ENCODE measurements at places on chromosomes 5 and 9.

- DNase-seq: no peak
These were observed 52.3 kb downstream of the STK32A start for GRCh38 chr5:147287110-147287509.

GRCh38 chr5:58016358-58016757 lies 443.5 kb downstream of the PLK2 start:
- DNase-seq: no peak

- no peak for DNase-seq
These were observed 188.9 kb upstream of the RPS23 start for GRCh38 chr5:82466986-82467561.

- DNase-seq: no peak
These were observed 62.8 kb downstream of the ERBIN start for GRCh38 chr5:65989158-65989557.

DNA sequence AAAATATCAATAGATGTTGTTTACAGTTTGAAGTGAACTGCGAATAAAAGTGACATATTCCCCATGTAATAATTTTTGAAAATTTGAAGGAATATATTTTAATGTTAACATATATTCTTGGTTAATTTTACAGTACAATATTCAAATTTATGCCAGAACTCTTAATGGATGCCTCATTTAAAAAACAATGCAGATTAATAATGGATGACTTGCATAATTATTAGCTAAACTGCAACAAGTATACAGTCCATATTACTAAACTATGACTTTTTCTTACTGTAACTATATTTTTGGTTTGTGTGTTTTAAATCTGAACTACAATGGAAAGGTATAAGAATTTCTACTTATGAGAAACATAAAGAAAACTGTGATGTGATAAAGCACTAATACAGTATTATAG lies 1390.1 kb downstream of the PTPRD start:
- DNase-seq: no peak

GRCh38 chr9:108904161-108904560 lies 29.8 kb downstream of the ELP1 start:
- DNase-seq: no peak

- DNase-seq: no peak
These were observed 192.1 kb upstream of the TRIM32 start for GRCh38 chr9:116494815-116495634.

- DNase-seq: no peak
These were observed 96.9 kb upstream of the KLF4 start for GRCh38 chr9:107586493-107586892.

DNA sequence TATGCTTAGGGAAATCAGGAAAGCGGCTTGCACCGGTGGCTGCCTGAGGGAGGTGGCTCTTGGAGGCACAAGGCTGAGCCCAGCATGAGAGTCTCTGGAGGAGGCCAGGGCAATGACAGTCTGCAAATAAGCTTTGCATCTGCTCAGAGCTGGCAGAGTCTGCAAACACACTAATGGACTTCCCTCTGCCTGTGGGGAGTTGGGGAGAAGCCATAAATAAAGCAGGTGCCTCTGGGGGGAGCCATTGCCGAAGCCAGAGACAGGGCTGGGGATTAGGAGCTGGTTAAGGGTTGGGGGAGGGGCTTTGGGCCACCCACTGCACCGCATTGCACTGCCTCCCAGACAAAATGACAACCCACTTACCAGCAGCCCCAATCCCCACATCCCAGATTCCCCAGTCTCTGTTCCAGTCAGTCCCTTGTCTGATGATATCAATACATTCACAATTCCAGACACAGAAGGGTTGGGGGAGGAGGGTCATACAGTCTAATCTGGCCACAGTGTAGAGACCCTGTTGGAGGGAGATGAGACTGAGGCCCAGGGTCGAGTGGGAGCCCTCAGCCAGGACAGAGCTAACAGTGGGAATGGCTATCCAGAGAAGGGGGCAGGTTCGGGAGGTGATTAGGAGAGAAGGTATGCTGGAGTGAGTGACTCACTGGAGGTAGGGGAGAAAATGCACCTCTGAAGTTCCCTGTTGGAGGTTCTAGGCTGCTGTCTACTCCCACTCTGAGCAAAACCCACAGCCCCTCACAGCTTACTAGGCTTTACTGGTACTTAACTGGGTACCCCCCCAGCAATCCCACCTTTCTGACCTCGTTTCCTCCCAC lies 53.7 kb downstream of the PAX5 start:
- DNase-seq: no peak

- DNase-seq: no peak
These were observed 36.1 kb upstream of the COL5A1 start for GRCh38 chr9:134605351-134605965.

DNA sequence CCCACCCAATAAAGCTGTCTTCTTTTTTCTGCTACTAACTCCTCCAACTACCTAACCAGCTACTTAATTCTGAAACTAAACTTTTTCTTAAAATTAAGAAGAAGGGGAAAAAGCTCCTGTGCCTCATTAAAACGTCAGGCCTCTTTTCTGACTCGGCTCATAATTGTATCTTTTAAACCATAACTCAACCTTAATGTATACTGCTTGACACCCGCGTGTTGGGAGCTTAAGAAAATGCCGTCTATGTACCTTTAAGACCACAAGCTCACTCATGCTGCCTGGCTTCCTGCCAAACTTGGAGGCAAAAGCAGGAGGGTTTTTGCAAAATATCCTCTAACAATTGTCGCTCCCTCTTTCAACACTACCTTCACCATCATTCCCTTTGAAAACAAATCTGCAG lies 5.0 kb downstream of the EBF1 start:
- no peak for DNase-seq

DNA sequence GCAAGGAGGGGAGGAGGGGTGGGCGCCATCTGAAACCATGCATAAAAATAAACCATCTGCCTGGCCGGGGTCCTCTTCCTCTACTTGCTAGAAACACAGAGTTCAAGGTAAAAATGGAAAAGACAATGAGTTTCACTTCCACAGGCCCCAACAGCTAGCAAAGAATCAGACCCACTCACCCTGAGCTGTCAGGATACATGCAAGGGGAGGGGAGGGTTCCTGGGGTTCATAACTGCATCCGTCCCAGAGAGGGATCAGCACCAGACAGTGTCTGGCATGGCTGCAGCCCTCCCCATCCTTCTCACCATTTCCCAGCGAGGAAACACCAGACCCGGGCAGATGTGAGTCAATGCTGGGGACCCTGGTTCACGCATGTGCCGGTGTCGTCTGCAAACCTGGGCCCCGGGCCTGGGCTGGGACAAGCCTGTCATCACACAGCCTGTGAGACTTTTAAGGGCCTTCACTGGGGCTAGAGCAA lies 55.4 kb downstream of the SEMA4D start:
- DNase-seq: no peak

GRCh38 chr9:91900797-91901177 lies 49.2 kb downstream of the ROR2 start:
- no peak for DNase-seq

GRCh38 chr5:64838376-64838775 lies 69.6 kb downstream of the CWC27 start:
- DNase-seq: no peak

GRCh38 chr5:30832519-30832918 lies 361.0 kb upstream of the CDH6 start:
- peak; percentile 9 for DNase-seq

DNA sequence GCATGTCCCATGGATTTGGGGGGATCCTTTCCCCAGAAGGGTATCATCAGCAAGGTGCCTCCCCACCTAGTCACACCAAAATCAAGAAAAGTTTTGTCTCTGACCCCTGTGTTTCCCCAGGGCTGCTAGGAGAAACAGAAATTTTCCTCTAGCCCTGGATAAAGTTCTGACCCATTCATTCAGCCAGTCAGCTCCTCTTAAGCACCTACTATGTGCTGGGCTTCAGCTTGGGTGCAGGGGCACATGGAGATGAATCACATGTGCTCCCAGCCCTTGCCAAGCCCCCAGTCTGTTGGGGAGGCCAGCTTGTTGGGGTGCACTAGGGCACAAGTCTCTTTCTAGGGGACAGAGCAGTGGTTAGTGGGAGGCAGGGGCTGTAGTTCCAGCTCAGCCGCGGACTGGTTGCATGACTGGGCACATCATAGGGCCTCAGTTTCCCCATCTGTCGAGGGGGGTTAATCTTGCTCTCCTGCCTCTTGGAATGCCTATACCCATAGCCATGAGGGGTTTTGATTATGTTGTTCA lies 3.9 kb downstream of the DAB2IP start:
- no peak for DNase-seq

- DNase-seq: peak; percentile 80
These were observed 172.1 kb upstream of the GAS1 start for GRCh38 chr9:87119328-87119881.

DNA sequence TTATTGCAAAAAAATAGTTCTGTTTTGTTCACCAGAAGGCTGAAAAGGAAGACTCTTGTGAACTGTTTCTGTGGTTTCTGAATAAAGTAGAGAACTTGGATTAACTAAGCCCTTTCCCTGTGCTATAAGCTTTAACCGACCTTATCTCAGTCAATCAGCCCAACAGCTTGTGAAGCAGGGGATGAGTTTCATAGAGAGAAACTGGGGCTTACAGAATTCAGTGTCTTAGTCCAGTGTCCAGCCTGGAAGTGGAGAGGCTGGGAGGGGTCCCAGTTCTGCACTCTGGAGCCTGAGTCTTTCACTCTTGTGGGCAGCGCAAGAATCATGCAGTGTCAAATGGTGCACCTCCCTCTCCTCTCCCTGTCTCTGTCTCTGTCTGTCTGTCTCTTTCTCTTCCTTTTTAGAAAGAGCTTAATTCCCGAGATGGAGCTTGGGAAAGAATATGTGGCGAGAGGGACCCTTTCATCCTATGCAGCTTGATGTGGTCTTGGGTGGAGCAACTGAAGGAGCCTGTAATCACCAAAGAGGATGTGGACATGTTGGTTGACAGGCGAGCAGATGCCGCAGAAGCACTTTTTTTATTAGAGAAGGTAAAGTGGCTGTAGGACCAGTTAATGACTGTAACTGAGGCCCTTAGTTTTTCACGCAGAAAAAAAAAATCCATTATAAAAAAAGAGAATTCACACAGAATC lies 17.0 kb downstream of the PTPDC1 start:
- no peak for DNase-seq

- no peak for DNase-seq
These were observed 51.2 kb downstream of the RALGPS1 start for GRCh38 chr9:126965541-126966428.

DNA sequence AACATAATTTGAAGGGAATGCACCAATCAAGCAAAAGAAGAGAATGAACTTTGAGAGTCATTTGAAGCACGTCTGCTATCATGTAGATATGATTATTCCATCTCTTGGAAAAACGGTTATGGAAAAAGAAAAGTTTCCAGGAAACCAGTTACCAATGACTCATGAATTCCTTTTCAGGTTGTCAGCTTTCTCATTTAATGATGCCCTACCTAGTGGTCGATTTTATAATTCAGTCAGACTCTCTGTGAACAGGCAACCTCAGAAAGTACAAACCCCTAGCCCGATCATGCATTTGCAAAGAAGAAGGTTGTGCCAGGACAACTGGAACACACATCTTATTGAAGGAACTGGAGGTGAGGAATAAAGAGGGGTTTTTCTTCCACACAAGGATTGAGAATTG lies 355.1 kb upstream of the GRIA1 start:
- no peak for DNase-seq

GRCh38 chr5:68396722-68397121 lies 181.2 kb downstream of the PIK3R1 start:
- DNase-seq: no peak

GRCh38 chr5:87113861-87114260 lies 153.8 kb upstream of the RASA1 start:
- no peak for DNase-seq

DNA sequence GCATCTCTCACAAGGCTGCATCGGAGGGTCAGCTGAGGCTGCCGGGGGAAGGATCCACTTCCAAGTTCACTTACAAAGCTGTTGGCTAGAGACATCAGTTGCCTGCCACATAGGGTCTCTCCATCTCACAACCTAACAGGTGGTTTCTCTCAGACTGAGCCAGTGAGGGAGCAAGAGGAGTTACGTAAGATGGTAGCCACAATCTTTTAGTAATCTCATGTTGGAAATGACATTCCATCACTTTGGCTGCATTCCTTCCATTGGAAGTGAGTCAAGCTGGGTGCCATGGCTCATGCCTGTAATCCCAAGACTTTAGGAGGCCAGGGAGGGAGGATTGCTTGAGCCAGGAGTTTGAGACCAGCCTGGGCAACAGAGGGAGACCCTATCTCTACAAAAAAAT lies 7.4 kb upstream of the GRK6 start:
- no peak for DNase-seq

- DNase-seq: no peak
These were observed at the start of gene RNF183 for GRCh38 chr9:113302792-113303418. Gene RNF183 (minus strand): TSS chr9:113303376. CDS start chr9:113298184, 5,192 bp downstream.

- peak; percentile 73 for DNase-seq
These were observed 27.0 kb upstream of the ERGIC1 start for GRCh38 chr5:172806897-172807672.

DNA sequence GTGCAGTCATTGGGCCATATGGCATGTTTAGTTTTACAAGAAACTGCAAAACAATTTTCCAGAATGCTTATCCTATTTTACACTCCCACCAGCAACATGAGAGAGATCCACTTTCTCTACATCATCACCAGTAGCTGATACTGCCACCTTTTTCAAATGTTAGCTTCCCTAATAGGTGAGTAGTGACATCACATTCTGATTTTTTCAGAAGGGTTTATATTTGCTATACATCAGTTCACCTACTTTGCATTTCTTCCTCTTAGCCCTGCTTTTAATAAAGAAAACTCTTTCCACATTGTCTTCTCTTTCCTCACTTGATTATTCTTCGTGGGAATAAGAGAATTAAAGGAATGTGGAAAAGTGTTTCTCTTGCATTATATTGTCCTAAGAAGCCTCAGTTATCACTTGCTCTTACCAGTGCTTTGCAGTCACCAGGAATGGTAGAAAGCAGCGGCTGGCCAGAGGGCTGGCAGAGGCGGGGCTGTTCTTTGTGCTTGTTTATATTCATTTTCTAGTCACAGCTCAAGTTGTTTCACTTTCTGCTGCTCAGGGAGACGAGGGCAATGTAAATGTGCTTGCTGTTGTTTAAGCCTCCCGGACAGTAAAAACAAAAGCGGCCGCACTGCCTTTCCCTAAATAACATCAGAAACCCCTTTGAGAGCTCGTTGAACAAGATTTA lies 164.8 kb downstream of the HSD17B3 start:
- DNase-seq: peak; percentile 78

DNA sequence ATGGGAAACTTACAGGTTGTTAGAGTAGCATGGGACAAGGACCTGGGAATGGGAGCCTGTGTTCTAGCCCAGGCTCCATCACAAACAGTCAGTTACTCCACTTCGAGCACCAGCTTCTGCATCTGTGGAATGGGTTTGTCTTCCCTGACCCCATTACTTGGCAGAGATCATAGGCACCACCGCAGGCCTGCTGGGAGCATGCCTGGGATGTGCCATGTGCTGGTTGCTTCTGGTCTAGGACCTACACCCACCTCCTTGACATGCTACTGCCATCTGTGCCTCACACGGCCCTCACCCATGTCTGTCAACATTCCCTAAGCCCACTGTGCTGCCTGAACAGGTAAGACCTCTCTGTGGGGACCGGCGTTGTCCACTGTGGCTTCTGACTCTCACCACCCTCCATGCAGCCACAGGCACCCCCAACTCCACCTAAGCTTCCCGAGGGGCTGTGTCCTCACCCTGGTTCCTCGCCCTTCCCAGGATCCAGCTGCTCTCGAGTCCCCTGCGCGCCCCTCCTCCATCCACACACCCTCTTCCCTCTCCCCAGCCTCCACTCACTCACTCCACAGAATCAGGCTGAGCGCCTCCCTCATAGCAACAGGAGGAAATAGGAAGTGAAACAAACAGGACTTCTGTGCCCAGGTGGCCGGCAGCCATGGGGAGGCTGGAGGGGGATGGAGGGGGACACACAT lies 85.9 kb upstream of the FAM120A start:
- DNase-seq: no peak

GRCh38 chr5:122056913-122057312 lies 21.1 kb downstream of the LOX start:
- no peak for DNase-seq
